ENCODE measurements at places on chromosomes 7 and 10.

DNA sequence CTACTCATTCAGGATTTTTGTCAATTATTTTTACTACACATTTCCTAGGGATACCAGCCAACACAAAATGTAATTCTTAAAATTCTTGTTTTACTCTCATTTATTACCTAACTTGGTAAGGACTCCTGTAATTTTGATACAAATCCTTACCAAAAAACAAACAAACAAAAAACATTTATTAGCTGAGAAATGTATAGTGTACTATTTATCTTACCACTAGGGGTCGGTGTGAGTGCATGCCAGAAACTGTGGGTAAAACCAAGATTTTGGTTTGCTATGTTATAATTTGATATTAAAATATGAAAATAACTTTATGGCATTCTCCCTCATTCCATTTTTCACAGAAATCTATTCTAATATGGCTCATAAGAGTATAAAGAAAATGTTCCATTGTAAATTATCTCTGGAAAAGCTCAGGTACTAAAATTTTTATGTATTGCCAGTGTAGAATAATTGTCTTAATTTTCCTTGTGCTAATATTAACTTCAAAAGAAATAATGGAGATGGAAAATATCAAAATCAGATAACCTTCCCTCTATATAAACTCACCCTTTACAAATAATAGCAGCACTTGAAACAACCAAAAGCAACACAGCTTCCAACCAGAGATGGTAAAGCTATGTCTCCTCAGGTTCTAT is 290.8 kb upstream of the PCDH15 start:
- no peak for DNase-seq

DNA sequence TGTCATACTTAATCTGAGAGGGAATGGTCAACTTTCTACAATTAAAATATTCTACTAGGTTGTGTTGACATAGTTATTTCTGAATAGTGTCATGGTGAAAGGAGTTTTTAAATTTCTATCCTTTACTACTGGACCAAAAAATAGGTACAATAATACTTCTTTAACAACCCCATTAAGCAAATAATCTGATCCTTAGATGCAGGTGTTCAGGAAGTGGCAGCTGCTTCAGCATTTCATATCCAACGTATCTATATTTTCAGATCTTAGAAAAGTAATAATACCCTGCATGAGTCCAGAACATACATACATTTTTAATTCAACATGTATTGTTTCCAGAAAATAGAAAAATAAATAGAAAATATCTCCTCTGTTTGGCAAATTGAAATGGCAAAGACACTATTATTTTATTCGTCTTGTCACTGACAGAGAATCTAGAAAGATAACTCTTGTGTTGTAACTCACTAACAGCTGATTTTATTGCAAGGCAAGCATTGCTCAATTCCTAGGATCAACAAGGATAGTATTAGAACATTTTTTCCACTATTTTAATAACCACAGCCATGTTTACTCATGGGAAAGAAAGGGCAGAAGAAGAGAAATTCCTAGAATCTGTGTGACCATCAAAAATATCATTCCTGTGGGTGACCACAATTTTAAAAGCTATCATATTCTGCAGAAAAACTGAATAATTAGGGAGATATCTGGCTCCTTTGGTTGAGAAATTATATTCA is 159.3 kb upstream of the CNTNAP2 start:
- no peak for DNase-seq

DNA sequence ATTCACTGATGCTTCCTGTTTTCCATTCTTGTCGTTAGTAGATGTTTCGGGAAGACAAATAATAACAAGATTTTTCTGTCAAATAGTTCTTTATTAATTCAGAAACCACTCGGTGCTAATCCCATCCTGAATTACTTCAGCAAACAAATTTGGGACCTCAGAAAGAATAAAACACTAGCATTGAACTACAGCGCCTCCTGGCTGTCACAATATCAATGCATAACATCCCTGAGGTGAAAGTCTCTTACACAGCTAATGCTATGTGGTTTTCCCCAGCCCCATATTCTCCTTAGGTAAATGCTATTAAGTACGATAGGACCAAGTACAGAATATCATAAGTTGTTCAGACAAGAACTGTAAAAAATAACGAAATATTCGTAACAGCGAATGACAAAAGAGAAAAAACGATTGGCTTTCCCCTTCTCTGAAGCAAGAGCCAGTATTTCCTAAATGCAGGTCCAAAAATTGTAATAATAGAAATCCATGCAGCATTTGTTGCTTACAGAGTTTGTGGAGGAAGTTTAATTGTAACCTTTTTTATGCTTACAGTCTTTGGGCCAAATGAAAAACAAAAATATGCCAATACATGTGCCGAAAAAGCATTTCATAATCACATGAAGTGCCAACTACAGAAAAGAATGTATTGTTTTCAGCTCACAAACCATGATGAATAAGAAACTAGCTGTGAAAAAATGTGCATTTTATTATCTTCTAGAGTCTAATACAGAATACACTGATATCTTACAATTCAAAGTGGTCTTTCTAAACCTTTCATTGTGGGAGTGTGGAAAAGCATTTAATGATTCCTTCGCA is 47.3 kb downstream of the MYPN start:
- DNase-seq = peak; percentile 29

GRCh38 chr10:3945026-3945425 is 160.0 kb upstream of the KLF6 start:
- DNase-seq = no peak

GRCh38 chr7:133771788-133772419 is 355.2 kb upstream of the LRGUK start:
- DNase-seq = no peak

DNA sequence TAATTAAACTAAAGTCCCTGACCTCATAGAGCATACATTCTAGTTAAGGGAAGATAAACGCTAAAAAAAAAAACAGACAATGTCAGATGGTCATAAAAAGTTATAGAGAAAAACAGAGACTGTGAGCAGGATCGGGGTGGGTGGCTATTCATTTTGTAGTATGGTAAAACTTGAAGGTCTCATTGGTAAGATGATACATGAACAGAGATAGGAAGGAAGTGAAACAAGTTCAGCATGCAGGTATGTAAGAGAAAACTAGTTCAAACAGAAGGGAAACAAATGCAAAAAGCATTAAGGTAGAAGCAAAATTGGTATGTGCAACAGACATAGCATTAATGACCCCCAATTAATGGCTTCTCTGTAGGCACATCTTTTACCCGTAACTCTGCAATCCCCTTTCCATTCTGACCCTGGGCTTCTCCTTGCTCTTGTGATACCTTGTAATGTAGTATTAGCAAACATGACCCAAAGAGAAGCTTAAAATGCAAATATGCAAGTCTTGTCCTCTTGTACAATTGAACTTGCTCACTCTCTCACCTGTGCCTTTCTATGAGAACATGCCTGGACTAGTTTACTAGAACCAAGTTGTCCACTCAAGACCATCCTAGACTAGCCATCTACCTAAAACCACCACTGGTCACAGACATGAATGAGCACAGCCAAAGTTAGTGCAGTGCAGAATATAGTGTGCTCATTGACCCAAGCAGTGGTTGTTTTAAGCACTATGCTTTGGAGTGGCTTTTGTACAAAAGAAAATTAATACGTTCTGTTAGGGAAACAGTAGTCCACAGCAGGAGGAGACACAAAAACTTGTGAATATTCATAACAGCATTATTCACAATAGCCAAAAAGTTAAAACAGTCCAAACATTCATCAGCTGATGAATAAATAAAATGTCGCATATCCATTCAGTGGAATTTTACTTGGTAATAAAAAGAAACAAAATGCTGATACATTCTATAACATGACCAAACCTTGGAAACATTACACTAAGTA is 57.0 kb downstream of the BRAF start:
- DNase-seq = no peak

DNA sequence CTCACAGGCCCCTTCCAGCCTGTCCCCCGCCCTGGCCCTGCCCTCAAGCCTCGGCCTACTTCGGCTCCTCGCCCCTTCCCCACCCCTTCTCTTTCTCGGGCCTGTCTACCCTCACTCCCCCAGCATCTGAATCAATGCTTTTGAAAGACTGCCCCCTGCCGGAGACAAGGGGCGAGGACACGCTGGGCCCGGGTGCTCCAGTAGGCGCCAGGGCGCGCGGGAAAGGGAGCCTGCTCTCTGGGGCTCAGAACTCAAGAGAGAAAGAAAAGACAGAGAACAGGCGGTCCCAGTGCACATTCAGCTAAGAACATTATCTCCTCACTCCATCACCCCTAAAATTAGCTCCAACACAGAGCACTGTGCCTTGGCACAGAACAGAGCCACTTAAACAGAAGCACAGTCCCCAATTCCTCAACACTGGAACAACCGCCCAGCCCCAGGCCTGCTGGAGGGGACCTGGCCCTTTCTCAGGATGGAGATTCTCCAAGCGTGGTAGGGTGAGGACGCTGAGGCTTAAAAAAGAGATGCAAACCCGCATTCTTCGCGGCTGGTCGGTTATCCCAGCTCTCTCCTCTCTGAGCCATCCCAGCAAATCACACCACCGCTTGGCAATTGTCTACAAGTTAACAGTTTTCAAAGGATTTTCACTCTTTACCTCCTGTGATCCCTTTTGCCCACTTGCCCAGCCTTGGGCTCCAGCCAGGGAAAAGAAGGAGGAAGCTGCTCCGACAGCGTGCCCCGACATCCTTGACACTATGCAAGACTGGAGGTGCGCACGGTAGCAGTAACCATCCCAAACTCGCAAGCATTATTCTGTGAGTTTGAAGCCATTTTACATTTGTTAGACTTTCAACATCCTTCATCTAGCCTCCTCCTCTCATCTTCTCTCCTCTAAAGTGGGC is 2.1 kb downstream of the GIGYF1 start:
- peak; percentile 57 for DNase-seq

- DNase-seq = no peak
Measured at GRCh38 chr10:56349611-56350010, 11.4 kb downstream of the ZWINT start.

GRCh38 chr7:157539521-157539920 is 202.7 kb downstream of the DNAJB6 start:
- no peak for DNase-seq

DNA sequence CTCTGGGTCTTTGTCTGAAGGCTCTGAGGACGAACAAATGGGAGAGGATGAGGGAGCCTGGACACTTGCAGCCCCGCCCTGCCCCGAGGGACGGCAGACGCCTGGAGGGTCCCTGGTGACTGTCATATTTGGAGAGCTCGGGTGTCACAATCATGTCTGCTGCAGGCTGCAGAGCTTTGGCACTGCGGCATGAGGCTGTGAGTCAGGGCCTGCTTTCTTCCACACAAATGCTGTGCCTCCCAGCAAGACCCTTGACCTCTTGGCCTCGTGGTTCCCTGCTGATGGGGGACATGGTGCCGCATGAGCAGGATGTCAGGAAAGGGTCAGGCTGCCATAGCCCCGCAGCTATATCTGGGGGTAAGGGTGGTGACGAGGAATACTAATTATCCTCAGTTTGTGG is 64.9 kb upstream of the PPIF start:
- no peak for DNase-seq

- no peak for DNase-seq
Measured at GRCh38 chr7:149010451-149010850, 17.9 kb downstream of the PDIA4 start.

GRCh38 chr7:96253441-96253840 is 68.5 kb downstream of the SLC25A13 start:
- no peak for DNase-seq

DNA sequence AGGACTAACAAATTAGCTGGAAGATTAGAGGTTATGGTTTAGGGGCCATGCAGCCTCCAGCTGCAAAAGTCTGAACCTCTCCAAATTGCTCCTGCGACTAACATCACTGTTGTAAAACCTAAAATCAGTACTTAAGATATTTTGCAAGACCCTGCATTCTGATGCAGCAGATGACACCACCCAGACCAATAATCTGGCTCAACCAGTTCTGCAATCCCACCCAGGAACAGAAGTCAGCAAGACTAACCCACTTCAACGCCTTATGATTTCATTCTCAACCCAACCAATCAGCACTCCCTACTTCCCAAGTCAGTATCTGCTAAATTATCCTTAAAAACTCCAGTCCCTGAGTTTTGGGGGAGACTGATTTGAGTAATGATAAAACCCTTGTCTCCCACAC is 250.8 kb upstream of the MBL2 start:
- DNase-seq = no peak

- DNase-seq = no peak
Measured at GRCh38 chr10:112961609-112962008, 11.6 kb downstream of the TCF7L2 start.

GRCh38 chr10:106557951-106558733 is 606.4 kb downstream of the SORCS1 start:
- DNase-seq = no peak

DNA sequence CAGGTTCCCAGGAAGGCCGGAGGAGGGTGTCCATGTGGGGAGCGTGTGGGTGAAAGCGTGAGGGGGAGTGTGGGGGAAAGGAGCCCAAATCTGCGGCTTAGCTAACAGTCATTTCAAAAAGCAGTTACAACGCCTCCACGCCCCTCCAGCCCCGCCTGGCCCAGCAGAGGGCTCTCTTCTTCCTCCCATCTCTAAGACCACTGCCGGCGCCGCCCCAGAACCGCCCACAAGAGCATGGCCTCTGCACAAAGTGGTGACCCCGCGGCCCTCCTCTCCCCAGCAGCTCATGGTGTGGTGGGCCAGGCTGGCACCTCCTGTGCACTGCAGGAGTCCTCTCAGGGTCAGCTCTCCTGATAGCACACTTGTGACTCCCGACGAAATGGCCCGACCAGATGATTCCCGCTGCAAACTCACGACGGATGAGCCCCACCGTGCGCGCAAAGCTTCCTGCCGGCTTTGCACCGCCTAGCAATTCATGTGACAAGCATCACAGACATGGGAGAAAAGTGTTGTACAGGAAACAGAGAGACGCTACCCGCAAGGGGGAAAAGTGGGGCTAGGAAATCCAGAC is 12.4 kb upstream of the HUS1 start:
- peak; percentile 78 for DNase-seq

DNA sequence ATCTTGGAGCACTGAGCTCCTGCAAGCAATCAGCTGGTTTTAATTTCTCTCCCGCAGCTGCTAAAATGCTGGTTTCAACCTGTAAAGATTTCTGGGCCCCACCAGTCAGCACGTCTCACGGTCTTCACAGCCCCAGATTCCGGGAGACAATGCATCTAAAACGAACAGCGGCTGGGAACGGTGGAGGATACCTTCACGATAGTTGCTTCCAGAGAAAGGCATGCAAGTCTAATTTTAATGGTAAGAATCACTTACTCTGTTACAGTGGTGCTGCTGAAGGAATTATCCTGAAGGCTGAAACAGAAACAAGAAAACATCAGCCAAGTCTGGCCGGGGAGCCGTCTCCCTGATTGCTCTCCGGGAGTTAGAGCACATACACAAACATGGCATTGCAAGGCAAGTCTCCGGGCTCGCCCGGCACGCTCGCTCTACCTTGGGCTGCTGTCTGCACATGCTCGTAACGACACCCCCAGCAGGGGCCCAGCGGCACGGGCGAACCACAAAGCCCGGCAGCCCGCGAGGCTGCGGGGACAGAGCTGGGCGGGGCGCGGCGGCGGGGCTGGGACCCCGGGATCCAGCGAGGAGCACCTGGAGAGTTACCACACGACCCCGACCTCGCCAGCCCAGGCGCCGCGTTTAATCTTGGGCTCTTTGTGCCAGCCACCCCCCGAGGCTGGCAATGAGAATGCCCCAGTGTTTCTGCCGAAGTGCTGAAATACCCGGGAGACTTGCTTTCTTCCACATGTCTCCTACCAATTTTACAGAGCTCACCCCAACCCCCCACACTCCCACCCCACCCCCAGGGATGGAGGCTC is at the start of gene FAM13C:
TSS of gene FAM13C (minus strand) at position 406 of the 815 bp plus-strand sequence. CDS start at position 317, 89 bp downstream.
- no peak for DNase-seq
